ENCODE measurements at places on chromosomes 16 and 17. TPM values are rescaled to one million over a fixed set of nuclear protein-coding genes. Genes with fewer than 3 reads are reported as not detected.

DNA sequence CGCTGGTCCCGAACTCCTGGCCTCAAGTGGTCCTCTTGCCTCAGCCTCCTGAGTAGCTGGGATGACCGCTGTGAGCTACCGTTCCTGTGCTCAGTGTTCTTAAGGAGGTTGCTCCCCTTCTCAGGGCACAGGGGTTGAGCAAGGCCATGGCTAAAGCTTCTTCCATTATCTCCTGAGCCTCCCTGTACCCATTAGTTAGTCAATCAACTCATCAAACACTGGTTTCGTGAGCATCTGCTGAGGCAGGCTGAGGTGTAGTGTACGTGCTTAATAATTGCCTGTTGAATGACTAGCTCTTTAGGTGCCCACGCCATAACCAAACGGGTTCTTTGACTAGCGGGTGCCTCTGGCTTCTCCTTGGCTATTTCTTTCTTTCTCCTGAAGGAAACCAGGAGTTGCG lies 11.7 kb downstream of the SGCA start:
- H3K4me1 ChIP-seq: no peaks in the 10 kb centered on the region
- H3K36me3 ChIP-seq: no peaks in the 10 kb centered on the region
- no peak overlapping the region for H3K4me3 ChIP-seq
- H3K27me3 ChIP-seq: no peaks in the 10 kb centered on the region
- no peak for DNase-seq
- no peak overlapping the region for H3K27ac ChIP-seq

ABCC6 gene
- total RNA-seq: not detected

C17orf107 gene
- 2.3 TPM for total RNA-seq

- no peaks in the 10 kb centered on the region for H3K27me3 ChIP-seq
- DNase-seq: no peak
- H3K27ac ChIP-seq: no peak overlapping the region
- H3K36me3 ChIP-seq: no peaks in the 10 kb centered on the region
- H3K4me3 ChIP-seq: no peak overlapping the region
These were observed 26.3 kb downstream of the TSC2 start for GRCh38 chr16:2074071-2074470.

Measured in CD8-positive, alpha-beta memory T cell (primary cell).